ENCODE measurements at places on chromosomes 12 and 14.

GRCh38 chr14:53758141-53758540 is 198.5 kb downstream of the BMP4 start:
- DNase-seq, result no peak

- DNase-seq, result no peak
These were observed 19.3 kb downstream of the TMCC3 start for GRCh38 chr12:94631058-94631457.

GRCh38 chr12:121793838-121794533 is 498 bp upstream of the RHOF start:
- peak; percentile 92 for DNase-seq

- no peak for DNase-seq
These were observed 113.9 kb upstream of the MYL2 start for GRCh38 chr12:111034083-111034885.

DNA sequence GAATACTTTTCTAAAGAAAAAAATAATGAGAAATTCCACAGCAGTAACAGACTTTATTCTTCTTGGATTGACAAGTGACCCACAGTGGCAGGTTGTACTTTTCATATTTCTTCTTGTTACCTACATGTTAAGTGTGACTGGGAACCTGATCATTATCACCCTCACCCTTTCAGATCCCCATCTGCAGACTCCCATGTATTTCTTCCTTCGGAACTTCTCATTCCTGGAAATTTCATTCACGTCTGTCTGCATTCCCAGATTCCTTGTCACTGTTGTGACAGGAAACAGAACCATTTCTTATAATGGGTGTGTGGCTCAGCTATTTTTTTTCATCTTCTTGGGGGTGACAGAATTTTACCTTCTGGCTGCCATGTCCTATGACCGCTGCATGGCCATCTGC is 2.3 kb downstream of the OR6C75 start:
- DNase-seq, result no peak

- no peak for DNase-seq
These were observed 3.5 kb downstream of the ZBTB25 start for GRCh38 chr14:64500088-64500487.

GRCh38 chr14:84433961-84434360 is 1096.0 kb upstream of the FLRT2 start:
- no peak for DNase-seq

DNA sequence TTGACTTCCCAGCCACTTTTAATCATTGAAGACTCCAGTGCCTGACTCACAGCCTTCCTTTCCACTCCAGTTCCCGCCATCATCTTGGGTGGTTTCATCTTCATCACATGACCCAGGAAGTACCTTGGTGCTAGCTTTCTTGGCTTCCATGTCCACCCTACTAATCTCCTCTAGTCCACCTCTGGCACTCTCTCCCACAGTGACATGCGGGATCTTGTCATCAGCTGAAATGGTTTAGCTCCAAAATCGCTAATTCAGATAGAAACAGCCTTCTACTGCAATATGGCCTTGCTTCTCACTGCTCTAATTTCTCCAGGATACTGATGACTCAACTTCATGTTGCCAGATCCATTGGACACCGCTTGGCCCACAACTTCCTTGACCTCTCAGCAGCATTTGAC is 24.5 kb downstream of the WDR20 start:
- no peak for DNase-seq

DNA sequence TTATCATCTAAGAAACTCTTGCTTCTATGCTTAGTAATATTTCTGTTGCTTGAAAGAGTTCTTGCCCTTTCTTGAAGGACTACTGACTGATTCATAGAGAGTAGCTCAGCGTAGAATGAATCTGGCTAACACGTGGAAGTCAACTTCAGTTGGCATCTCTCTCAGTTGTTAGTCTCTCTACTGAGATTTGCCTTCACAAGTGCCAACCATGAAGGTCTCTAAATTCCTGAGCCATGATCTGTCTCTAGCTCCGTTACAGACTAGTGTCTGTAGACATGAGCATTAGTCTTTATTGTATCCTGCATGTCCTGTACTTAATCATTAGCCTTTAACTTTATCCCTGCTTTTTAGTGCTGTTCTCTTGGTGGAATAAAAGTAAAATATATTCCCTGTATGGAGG is 19.1 kb upstream of the ALX1 start:
- DNase-seq, result no peak

DNA sequence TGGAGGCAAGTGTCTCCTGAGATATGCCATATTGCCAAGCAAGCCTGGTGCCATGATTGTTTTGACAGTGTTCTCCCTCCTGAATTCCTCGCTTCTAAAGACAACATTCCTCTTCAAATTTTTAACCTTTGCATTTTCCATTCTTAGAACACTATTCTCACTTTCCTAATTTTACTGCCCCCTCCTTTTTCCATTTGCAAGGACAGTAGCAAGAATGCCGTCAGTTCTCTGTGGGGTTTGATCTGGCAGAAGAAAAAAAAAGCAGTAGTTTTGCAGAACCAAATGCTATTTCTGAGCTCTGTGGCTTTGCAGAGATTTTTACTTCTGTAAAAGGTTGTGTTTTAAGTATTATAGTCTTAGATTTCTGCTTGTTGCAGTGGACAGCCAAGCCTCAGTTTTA is 295.2 kb downstream of the NUAK1 start:
- DNase-seq, result no peak

GRCh38 chr14:64725261-64725815 is 21.1 kb downstream of the PLEKHG3 start:
- no peak for DNase-seq

GRCh38 chr14:23005451-23006187 is 4.3 kb downstream of the C14orf93 start:
- DNase-seq, result no peak

GRCh38 chr12:104686196-104686595 is 229.4 kb downstream of the CHST11 start:
- DNase-seq, result no peak

DNA sequence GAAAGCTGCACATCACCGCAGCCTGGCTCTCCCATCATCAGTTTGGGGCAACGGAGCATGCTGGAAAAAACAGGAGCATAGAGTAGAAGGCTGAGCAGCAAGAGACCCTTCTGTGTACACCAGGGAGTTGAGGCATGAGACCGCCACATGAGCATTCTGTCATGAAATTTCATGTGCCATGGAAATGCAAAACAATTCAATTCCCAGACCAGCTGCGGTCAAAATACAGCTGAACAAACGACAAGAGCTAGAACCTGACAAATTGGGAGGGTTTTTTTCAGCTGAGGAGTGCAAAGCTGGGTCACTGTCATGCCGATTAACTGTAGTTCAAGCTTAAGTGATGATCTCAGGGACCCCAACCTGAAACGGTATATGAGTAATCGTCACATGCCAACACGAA is 37.1 kb downstream of the TMEM30B start:
- DNase-seq, result no peak

- no peak for DNase-seq
These were observed 28.0 kb downstream of the DAO start for GRCh38 chr12:108907839-108908351.

DNA sequence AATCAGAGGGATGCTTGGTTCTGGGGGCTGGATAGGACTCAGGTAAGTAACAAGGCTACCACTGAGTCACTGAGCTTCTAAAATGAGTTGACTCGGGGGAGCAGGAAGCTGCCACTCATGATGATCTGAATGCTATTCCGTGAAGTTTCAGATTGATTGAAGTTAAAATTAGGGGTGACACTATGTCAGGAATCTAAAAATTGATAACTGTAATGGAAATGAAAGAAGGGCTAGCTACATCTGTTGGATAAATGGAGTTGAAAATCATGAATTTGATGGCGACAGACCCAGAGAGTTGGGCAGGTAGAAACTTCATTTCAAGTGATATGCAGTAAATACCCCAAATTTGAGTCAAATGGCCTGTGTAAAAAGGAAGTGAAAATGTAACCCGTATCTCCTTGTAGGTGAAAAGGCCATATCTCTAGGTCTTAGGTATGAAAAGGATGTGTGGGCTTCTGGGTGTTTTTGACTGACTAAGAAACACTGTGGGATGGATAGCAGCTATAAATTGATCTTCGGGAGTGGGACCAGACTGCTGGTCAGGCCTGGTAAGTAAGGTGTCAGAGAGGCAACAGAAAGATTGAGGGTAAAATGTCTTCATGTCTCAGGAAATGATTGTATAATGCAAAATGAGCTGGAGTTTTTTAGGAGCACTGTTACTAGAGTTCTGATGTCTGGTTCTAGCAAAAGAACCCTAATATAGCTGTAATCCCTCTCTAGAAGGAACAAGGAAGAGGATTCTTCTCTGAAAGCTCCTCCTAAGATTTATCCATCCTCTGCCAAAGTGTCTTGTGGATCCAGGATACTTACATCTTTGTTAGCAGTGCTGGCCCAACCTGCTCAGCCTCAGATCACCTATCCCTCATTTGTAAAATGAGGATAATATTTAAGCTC is 57.3 kb downstream of the DAD1 start:
- DNase-seq, result no peak

DNA sequence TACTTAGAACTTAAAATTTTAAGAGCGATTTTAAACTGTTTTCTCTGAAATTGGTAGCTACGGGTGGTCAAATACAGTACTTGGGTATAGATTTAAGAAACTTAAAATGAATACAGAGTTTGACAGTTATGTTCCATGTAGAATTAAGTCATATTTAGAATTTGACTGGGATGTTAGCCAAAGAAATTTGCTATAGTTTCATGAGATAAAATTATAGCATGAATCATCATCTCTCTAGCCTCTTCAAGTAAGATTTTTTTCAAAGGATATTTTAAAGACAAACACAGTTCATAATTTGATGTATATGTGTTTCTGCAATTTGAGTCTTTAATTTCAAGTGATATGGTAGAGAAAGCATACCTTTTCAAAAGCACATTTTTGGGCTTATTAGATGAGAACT is 41.0 kb downstream of the ZCRB1 start:
- no peak for DNase-seq

DNA sequence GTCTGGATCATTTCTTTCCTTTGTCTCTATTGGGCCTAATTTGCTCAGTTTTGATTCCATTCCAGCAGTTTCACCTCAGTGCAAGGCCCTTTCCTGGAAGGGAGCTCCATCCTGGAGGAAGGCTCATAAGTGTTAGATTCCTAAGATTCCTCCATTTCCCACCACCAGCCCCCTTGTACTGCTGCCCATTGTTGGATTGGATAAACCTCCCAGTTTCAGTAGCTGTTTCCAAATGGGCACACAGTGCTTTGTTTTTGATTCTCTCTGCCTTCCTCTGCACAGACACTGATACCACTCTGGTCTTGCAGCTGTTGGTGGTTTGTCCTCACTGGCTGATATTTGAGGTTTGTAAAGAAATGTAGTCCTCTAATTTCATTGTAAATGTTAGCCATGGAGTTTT is 158.9 kb downstream of the SLC15A5 start:
- no peak for DNase-seq

DNA sequence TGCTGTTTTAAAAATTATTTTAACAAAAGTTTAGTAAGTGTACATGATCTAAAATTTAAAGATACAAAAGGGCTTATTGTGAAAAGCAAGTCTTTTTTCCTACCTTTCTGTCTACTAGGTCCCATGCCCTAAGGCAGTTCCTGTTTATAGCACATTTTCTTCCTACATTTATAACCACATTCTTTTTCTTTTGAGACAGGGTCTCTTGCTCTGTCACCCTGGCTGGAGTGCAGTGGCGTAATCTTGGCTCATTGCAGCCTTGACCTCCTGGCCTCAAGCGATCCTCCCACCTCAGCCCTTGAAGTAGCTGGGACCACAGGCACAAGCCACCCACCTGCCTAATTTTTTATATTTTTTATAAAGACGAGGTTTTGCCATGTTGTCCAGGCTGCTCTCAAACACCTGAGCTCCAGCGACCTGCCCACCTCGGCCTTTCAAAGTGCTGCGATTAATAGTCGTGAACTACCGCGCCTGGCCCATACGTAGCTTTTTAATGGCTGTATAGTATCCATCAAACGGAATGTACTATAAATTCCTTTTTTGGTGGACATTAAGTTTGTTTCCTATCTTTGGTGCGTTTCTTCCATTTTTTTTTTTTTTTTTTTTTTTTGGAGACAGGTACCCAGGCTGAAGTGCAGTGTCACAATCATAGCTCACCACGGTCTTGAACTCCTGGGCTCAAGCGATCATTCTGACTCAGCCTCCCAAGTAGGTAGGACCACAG is 20.9 kb downstream of the FRS2 start:
- no peak for DNase-seq

- DNase-seq, result no peak
These were observed 124.8 kb upstream of the NOS1 start for GRCh38 chr12:117485984-117486839.

DNA sequence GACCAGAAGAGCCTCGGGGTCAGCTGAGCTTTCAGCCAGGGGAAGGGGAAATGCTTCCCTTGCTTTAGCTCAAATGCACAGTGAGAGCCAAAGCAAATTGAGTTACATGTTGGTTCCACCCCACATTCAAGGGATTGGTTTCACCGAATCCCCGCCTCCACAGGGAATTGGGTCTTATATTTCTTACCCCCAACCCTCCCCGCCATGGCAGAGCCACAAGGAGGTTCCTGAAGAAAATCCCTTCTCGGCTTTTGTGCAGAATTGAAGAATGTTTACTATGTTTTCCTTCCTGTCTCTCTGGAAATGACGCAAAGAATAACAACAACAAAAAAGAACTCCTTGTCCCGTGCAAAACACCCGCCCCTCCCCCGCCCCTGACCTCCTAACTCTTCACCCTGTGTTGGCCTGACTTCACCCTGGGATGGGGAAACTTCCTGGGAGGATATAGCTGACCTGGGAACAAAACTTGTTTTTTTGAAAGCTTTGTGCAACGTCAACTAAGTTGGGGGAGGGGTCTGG is 21.9 kb upstream of the CIPC start:
- no peak for DNase-seq

- no peak for DNase-seq
These were observed 88.1 kb downstream of the ITPR2 start for GRCh38 chr12:26744697-26745440.

- DNase-seq, result no peak
These were observed 2.1 kb downstream of the TDP1 start for GRCh38 chr14:89957791-89958190.

GRCh38 chr12:30757316-30757715 is 2.6 kb upstream of the CAPRIN2 start:
- no peak for DNase-seq

GRCh38 chr12:113359939-113360748 is 1.8 kb downstream of the PLBD2 start:
- peak; percentile 11 for DNase-seq

DNA sequence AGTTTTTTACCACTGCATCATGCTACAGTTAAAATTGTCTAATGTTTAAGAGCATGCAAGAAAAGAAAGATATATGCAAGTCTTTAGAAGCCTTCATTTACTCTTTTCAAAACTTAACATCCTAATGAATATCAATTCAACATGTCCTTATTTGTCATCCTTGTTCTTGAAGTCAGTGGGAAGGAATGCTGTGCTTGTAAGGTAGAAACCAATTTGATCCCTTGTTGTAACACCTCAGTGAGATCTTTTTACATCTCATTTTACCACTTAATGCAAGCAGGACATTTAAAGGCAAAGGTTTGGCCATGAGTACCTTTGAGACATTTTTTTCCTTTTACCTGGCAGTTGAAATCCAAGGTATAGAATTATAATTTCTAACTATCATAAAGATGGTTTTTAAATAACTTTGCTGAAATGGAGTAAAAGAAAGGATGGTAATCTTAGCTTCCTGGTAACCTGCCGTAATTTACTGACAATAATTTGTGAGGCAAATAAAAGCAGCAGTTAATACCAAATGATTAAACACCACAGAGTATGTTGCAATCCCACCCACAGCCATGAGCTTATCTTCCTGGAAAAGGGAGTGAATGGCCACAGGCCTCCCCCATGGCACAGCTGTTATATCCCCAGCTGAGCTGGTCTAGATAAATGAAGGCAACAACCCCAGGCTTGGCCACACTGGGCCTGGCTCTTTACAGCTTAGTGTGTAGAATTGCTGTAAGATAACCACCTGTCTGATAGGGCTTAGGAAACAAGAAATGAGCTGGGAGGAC is 33.2 kb upstream of the STRN3 start:
- peak; percentile 64 for DNase-seq

GRCh38 chr12:106745181-106745745 is 29.2 kb upstream of the RIC8B start:
- DNase-seq, result no peak
